ENCODE measurements at places on chromosomes 7 and 10.

GRCh38 chr7:83791737-83792136, 142.8 kb upstream of the SEMA3E start:
- no peak for DNase-seq

GRCh38 chr10:93352638-93353383, 129.3 kb downstream of the MYOF start:
- no peak for DNase-seq

DNA sequence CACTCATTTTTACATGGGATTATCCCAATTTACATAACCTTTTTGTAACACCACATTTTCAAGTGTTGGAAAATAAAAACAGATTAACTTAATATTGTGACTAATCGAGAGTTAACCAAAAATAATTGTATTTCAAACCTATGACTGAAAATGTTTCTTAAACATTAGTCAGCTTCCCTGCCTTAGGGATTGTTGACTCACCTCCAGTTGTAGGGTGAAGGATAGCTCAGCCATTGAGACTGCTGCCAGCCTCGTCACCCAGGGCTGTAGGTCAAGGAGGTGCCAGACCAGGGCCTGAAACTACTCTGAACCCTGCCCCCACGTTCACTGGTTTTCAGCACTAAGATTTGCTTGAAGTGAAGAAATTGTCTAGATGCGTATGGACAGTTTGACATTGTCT, 351.2 kb downstream of the GFRA1 start:
- no peak for DNase-seq

DNA sequence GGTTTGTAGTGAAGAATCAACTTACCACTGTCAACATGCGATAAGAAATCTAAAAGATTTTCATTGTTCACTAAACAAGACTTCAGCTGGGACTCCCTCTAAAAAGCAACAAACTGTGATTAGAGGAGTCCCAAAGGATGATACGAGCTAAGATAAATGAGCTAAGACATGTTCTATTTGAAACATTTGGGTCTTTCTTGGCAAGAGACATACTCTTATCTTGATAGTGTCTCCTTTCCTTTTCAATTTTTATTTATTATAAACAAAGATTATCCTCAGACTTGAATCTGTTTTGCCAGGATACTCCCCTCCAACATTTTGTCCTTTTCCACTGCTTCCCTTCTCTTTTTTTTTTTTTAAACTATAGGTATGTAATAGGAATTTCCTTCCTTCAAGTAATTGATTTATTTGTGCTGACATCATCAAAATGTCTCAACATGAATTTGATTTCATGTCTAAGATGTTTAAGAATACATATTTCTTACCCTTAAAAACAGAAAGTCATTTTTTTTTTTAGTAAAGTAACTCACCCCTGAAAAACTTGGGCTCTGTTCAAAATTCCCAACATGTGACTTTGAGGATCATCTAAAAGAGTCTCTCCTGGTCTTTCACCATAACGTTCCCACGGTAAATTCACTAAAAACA, 158.4 kb upstream of the NRP1 start:
- no peak for DNase-seq

- no peak for DNase-seq
Measured at GRCh38 chr7:138396251-138397070, 63.6 kb upstream of the TRIM24 start.

DNA sequence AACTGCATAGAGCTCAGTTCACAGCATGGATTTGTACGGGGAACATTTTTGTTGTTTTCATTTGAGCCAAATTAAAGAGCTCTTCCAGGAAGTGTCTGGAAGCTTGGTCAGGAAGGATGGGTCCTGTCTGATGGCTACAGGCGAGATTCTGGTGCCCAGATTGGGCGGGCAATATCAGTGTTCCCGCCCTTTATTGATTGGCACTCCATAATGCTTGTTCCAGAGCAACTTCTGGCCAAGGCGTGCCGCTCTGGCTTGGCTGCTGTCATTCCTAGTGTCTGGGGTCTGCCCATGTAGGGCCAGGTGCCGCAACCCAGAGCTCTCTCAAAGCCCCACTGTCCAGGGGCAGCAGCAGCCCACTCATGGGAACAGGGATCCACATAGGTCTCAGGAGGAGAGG, 45.9 kb downstream of the RAMP3 start:
- DNase-seq, result no peak

DNA sequence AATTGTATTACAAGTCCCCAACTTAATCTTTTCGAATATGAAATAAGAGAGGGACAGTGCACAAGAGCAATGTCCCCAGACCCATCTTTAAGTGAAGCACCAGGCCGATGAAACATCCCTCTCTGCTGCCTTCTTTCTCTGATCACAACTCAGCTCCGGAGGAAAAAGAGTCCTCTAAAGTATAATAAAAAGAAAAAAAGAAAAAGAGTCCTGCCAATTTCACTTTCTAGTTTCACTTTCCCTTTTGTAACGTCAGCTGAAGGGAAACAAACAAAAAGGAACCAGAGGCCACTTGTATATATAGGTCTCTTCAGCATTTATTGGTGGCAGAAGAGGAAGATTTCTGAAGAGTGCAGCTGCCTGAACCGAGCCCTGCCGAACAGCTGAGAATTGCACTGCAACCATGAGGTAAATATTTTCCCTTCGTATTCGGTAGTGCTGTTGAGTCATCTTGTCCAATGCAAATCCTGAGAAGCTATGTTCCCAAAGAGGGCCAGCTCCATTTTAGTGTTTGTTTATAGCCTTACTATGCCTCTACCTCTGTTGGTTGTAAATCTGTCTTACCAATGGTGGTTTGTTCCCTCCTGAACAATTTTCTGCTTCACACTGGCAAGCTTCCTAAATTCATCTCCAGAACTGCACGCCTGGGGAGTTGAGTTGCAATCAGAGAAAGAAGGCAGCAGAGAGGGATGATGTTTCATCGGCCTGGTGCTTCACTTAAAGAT, at the start of gene IFIT2:
IFIT2 (plus strand) TSS at position 326 of the 725 bp plus-strand sequence; CDS start at position 404, 78 bp downstream.
- DNase-seq, result no peak

DNA sequence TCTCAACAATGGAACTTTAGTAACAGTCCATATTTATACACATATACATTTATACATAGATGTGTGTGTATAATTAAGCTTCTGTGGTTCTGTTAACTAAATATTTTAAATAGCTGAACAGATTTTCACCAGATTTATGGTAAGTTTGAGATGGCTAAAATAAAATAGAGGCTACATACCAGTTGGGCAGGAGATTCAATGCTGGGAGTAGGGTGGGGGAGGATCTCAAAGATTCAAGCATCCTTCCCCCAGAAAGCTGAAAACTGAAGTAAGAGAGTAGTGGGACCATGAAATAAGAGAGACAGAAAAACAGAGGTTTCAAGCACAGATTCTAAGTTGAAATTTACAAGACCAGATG, 14.0 kb downstream of the LRRC17 start:
- no peak for DNase-seq

- DNase-seq, result no peak
Measured at GRCh38 chr10:74502963-74503608, 323.3 kb upstream of the KAT6B start.

DNA sequence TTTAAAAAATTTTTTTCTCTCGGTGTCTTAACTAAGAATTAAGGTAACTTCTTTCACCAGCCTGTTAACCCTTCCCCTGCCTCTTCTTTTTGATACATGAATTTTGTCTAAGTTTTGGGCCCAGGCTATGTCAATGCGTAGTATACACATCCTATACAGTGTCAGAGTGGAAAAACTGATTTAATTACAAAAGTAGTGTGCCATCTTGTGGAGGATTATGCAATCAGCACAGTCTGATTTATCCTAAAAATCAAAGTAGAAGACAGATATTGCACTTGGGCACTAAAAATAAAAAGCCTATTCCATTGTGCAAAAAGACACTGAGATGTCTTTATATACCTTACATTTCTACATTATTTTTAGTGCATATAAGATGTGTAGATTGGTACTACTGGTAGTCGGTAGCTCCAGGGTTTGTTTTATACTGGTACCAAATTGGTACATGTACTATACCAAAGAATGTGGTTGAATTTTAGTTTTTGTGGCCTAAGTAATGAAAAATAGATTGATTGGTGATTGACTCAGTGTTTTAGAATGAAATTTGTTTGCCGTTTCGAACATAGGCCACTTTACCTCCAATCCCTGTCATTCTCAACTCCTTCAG, 96.6 kb downstream of the MKLN1 start:
- no peak for DNase-seq

- no peak for DNase-seq
Measured at GRCh38 chr7:1590887-1591286, 21.1 kb upstream of the PSMG3 start.
